Stimulated activated CD8-positive, alpha-beta memory T cell treated with anti-CD3 and anti-CD28 coated beads, Interleukin-7, amount 100 ng/mL, for 1 hour (primary cell): ENCODE measurements at places on chromosomes 1 and 21.

- DNase-seq, result no peak
These were observed 354.3 kb downstream of the SRGAP2C start for GRCh38 chr1:121538943-121539575.

DNA sequence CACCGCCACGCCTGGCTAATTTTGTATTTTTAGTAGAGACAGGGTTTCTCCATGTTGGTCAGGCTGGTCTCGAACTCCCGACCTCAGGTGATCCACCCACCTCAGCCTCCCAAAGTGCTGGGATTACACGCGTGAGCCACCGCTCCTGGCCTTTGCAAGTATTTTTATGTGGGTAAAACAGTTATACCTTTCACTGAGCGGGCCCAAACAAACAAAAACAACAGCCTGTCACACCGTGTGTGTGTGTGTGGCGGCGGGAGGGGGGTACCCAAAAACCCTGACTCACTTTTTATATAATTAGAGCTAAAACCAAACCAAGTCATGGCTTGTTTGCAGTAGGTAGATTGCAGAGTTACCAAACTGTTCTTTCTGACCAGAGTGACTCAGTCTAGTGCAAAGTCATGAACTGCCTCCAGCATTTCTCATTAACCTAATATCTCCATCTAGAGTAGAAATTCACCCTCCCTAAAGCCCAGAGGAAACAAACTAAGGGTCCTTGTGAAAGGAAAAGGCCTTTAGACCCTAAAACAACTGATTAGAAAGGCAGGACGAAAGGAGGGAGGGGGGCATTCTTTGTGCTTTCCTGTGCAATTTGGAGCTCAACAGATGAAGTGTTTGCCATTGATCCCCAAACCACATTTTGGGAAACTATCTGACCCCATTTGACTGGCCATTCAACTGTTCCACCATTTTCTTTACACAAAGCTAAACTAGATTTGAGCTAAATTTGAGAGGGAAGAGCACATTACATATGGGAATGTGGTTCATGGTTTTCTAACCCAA, 181.0 kb downstream of the DHRS3 start:
- no peak for DNase-seq

DNA sequence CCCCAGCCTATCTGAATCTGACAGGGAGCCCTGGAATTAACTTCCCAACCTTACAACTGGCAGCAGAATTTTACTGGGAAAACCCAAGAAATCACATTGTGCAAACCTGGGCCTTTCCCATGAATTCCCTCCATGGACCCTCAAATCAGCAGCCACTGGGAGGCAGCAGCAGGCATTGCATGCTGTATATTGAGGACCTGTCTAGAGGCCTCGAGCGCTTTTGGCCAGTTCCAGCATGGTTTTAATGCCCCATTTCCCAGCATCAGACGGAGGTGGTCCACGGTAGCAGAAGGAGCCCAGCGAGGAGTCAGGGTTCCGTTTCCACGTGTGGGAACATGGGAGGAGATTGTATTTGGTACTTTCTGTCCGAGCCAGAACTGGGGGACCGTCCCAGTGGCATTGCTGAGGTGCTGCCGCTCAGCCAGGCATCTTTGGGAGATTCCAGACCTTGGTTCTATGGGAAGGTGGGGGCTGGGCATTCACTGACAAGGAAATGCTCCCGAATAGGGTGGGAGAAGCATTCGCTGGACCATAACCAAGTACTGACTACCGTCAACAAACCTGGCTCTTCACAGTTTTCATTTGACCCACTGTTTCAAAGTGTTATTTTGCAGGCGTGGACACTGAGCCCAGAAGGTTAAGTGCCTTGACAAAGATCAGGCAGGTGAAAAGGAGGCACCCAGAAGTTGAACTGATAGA, 15.9 kb downstream of the BMP8A start:
- DNase-seq, result no peak

GRCh38 chr21:15406791-15407190, 323.0 kb upstream of the USP25 start:
- no peak for DNase-seq

DNA sequence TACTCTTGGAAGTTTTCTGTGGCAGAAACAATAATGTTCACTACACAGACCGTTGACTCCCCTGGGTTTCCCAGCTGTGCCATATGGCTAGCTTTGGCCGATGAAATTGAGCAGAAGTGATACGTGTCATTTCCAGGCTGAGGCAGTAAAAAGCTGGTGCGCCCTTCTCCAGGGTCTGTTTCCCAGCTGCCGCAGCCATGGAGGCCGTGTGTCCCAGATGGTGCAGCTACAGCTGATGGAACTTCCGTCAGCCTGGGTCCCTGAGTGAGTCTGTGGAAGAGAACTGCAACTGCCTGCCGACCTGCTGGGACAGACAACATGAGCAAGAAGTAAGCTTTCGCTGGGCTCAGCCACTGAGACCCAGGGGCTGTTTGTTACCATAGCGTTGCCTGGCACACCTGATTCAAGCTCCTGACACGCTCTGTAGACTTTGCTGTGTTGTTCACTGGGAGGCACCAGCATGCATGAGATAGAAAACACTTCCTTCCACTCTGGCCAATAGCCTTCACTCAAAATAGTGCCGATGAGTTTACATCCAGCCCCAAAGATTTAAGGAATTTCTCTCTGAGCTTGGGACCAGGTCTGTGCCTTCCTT, 116.3 kb upstream of the SLC25A33 start:
- no peak for DNase-seq

DNA sequence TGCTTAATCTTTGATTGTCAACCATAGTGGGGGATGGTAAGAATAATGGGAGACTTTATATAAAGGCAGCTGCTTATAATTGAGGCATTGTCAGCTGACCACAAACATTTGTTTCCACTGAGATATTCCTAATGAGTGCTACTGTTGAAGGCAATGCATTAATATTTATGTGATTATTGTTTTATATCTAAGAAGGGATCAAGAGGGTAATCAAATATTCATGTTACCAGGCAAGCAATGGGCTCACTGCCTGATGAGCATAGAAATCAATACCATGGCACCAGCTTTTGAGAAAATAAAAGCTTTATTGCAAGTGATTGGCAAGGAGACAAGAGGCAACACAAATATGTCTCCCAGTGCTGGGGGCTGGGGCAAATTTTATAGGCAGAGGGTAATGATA, 706.7 kb upstream of the ADAMTS5 start:
- no peak for DNase-seq

DNA sequence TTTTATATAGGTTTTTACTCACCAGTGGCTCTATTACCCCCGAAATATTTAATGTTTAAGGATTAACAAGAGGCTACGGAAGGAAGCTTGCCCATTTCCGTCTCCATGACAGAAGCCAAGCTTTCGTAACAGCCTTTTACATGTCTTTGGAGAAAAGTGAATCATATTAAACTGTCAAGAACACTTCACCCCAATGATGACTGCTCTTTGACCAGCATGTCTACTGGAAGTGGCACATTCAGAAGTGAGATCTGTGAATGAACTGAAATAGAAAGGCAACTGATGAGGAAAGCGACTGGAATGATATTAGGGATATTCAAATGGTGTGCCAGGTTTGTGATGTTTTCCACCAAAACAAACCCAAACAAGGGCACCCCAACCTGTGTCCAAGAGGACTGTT, 8.5 kb upstream of the PRDM15 start:
- no peak for DNase-seq

- no peak for DNase-seq
These were observed 372.2 kb upstream of the PKN2 start for GRCh38 chr1:88311907-88312306.

DNA sequence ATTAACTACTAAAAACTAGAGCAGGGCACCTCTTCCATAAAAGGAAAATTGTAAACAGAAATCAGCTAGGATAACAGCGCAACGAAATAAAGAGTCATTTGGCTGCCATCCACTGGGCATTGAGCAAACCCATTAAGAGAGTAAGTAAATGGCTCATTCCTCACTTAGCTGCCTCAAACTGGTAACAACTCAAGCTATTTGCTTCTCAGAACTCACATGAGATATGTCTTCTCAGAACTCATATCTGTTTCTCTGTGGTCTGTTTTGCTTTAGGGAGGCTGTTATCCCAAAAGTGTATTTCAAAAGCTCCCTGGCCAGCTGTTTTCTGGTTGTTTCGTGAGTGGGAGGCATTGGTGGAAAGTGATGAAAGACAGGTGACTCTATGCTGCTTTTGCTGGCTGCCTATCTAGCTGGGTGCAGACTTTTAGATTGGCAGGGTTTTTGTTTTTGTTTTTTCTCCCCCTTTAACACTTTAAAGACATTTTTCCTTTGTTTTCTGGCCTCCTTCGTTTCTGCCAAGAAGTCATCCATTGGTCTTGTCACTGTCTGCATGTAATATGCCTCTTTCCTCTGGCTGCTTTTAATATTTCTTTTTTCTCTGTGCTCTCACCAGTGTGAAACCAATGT, 269.2 kb upstream of the RGS18 start:
- DNase-seq, result no peak

GRCh38 chr1:6347641-6348487, 45.7 kb downstream of the ACOT7 start:
- DNase-seq, result no peak
